CD14-positive monocyte (primary cell): ENCODE measurements at places on chromosomes 7 and 10. TPM values are rescaled to one million over a fixed set of nuclear protein-coding genes. Genes with fewer than 3 reads are reported as not detected.
A peak's percentile ranks its signal among the peaks of the same experiment; 100 is the strongest.

Gene ADIRF
- 0.19 TPM in 1 of 2 replicates, not detected in the other for polyA plus RNA-seq

Gene UMAD1
- polyA plus RNA-seq = 18.6 TPM

Gene NRG3
- polyA plus RNA-seq = not detected

Gene SLC13A1
- not detected in 2 replicates for polyA plus RNA-seq

Gene TRIM50
- not detected in 2 replicates for polyA plus RNA-seq

Gene CALML5
- polyA plus RNA-seq = not detected in 2 replicates

Gene GPR15LG
- not detected for polyA plus RNA-seq

Gene MKX
- not detected for polyA plus RNA-seq

DNA sequence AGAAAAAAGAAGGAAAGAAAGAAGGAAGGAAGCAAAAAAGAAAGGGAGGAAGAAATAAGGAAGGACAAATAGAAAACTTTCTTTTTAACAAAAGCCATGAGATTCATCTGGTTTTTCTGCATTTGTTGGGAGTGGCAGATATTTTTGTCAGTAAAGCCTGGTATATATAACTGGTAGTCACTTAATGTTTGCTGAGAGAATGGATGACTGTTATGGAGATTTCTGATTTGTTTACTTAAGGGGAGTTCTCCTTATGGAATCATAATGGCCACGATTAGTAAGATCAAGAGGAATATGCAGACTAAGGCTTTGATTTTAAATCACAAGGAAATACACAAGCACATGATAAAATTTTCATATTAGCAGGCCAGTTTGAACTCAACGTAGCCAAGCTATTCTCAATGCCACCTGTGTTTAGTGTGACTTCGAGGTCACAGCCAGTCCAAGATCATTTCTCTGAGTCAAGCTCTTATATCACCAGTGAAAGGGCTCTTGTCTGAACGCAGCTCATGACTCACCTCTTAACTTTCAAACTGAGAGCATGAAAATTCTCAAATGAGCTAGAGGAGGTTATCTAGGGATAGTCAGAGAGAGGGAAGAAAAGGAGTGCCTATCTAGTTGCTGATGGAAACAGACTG, 445.1 kb upstream of the ZMIZ1 start:
- DNase-seq = no peak
- no peak overlapping the region for H3K27ac ChIP-seq
- peaks cover 7% of the 10 kb centered on the region for H3K4me1 ChIP-seq
- H3K27me3 ChIP-seq = no peaks in the 10 kb centered on the region
- H3K36me3 ChIP-seq = no peaks in the 10 kb centered on the region

DNA sequence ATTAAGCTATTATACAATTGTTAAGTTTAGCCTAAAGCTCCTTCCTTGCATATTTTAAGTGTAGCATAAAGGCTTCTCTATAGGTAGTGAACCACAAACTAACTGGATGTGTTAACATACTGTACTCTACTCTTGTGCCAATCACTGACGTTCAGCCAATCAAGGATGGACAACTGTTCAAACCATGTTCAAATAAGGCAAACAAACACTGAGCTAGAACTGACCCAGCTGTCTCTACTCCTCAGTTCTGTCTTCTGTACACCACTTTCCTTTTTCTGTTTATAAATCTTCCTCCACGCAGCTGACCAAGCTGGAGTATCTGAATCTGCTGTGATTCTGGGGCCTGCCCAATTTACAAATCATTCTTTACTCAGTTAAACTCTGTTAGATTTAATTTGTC, 188.7 kb upstream of the MBL2 start:
- DNase-seq = no peak
- H3K4me1 ChIP-seq = peaks cover 8% of the 10 kb centered on the region
- H3K36me3 ChIP-seq = no peaks in the 10 kb centered on the region
- H3K27ac ChIP-seq = no peak overlapping the region

- H3K4me1 ChIP-seq = peaks cover 42% of the 10 kb centered on the region
- H3K36me3 ChIP-seq = peaks cover 18% of the 10 kb centered on the region
- peak overlapping the region; percentile 27 for H3K4me3 ChIP-seq
Observed at GRCh38 chr10:22333167-22333974, 11.9 kb upstream of the SPAG6 start.

DNA sequence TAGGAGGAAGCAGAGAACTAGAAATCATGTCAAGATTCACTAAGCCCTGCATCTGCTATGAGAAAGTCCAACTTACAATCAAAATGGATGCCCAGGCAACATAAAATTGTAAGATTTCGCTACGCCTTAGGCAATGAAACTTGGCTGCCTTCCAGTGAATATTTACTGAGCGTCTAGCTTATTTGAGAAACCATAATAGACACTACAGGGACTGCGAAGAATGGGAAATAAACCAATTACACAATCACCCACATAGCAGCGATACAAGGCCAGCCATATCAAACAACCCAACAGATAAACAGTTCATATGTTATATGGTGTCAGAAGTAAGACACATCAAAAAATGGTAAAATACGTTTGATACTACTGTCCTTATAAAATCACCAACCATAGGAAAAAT, 545.0 kb upstream of the C7orf33 start:
- no peak overlapping the region for H3K4me3 ChIP-seq
- no peaks in the 10 kb centered on the region for H3K4me1 ChIP-seq
- H3K27ac ChIP-seq = no peak overlapping the region
- no peaks in the 10 kb centered on the region for H3K27me3 ChIP-seq
- DNase-seq = no peak

DNA sequence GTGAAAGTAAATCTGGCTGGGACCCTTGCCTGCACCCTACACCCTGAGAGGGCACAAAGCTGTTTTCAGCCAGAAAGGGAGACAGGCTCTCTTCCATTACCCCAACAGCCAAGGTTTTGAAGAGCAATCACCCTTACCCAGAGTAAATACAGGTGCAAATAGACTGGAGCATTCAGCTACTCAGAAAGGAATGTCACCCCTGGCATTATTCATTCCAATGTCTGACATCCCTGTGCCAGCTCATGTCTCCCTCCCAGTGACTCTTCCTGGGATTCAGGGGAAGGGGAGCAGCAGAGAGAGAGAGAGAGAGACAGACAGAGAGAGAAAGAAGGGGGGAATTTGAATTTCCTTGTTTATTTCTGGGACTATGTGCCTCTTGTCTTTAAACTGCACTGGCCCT, 611.8 kb downstream of the SORCS3 start:
- H3K27ac ChIP-seq = no peak overlapping the region
- H3K36me3 ChIP-seq = no peaks in the 10 kb centered on the region
- no peak for DNase-seq
- H3K4me1 ChIP-seq = no peaks in the 10 kb centered on the region
- no peaks in the 10 kb centered on the region for H3K27me3 ChIP-seq
- H3K4me3 ChIP-seq = no peak overlapping the region

GRCh38 chr7:157669768-157670351, 333.1 kb downstream of the DNAJB6 start:
- H3K36me3 ChIP-seq = no peaks in the 10 kb centered on the region
- no peak for DNase-seq
- no peak overlapping the region for H3K27ac ChIP-seq
- H3K27me3 ChIP-seq = no peaks in the 10 kb centered on the region
- no peak overlapping the region for H3K4me3 ChIP-seq

GRCh38 chr7:43039346-43039745, 73.1 kb upstream of the HECW1 start:
- no peak for DNase-seq
- H3K4me1 ChIP-seq = no peaks in the 10 kb centered on the region
- no peaks in the 10 kb centered on the region for H3K36me3 ChIP-seq
- H3K27me3 ChIP-seq = no peaks in the 10 kb centered on the region
- no peak overlapping the region for H3K27ac ChIP-seq

DNA sequence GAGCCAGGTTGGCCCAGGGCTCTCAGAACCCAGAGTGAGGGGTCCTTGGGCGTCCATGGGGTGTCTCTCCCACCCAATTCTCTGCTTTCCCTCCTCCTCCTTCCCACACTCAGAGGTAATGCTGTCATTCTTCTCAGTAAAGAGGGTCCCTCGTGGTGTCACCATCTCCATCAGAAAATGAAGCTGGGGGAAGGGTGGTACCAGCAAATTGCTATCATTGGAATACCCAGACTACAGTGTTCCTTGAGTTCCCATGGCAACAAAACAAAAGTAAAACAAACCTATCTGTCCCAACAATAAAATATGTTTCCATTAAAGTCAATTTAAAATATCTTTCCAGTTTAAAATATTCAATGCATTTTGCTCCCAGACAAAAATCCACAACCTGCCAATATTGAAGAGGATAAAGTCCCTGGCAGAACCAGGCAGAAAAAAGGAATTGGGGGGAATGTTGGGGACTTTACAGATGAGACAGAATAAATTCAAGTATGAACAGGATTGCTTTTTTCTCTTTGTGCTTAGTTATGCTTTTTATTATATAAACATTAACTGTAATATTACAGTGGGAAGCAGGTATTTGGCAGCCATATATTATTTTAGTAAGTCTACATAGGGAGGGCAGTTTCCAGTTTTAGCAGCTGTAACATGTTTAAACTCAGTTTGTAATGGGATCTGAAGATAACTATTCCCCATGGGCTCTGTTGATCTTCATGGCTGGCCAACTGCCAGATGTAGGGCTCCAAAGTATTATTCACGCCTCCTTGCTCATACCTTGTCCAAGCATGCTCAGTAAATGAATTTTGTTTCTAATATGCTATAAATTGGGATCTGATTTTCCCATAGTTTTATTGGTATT, 182.1 kb downstream of the ARID5B start:
- no peaks in the 10 kb centered on the region for H3K27me3 ChIP-seq
- peak overlapping the region; percentile 91 for H3K27ac ChIP-seq
- H3K36me3 ChIP-seq = peaks cover 4% of the 10 kb centered on the region
- peak overlapping the region; percentile 59 for H3K4me3 ChIP-seq
- DNase-seq = peak; percentile 13

DNA sequence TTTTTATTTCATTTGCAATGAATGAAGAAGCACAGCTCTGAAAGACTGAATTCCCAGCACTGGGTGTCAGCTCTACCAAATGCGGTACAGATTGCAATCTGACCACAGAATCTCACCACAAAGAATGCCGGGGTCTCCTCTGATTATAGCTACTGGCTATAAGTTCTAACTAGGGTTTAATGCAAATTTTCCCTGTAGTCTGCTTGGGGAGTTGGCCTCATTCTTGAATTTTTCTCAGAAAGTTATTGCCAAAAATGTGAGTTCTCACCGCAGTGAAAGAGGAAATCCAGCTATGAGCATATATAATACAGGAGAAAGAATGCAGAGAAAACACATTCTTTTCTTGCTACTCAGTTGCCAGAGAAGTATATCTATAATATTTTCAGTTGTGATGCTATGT, 1255.7 kb upstream of the LRRTM3 start:
- H3K27me3 ChIP-seq = no peaks in the 10 kb centered on the region
- no peak overlapping the region for H3K27ac ChIP-seq
- H3K36me3 ChIP-seq = no peaks in the 10 kb centered on the region
- no peak overlapping the region for H3K4me3 ChIP-seq

- H3K27me3 ChIP-seq = no peaks in the 10 kb centered on the region
- no peaks in the 10 kb centered on the region for H3K4me1 ChIP-seq
- no peak overlapping the region for H3K27ac ChIP-seq
- H3K36me3 ChIP-seq = no peaks in the 10 kb centered on the region
- DNase-seq = no peak
Observed at GRCh38 chr10:84065804-84066601, 73.3 kb upstream of the GHITM start.

- H3K4me1 ChIP-seq = peaks cover 25% of the 10 kb centered on the region
- DNase-seq = peak; percentile 25
- no peak overlapping the region for H3K27ac ChIP-seq
- no peaks in the 10 kb centered on the region for H3K36me3 ChIP-seq
- H3K27me3 ChIP-seq = no peaks in the 10 kb centered on the region
- H3K4me3 ChIP-seq = no peak overlapping the region
Observed at GRCh38 chr7:152341039-152341913, 94.5 kb downstream of the KMT2C start.

- H3K27me3 ChIP-seq = no peaks in the 10 kb centered on the region
- no peaks in the 10 kb centered on the region for H3K4me1 ChIP-seq
- H3K4me3 ChIP-seq = no peak overlapping the region
- no peak overlapping the region for H3K27ac ChIP-seq
Observed at GRCh38 chr10:49739426-49739825, 22.7 kb downstream of the OGDHL start.

DNA sequence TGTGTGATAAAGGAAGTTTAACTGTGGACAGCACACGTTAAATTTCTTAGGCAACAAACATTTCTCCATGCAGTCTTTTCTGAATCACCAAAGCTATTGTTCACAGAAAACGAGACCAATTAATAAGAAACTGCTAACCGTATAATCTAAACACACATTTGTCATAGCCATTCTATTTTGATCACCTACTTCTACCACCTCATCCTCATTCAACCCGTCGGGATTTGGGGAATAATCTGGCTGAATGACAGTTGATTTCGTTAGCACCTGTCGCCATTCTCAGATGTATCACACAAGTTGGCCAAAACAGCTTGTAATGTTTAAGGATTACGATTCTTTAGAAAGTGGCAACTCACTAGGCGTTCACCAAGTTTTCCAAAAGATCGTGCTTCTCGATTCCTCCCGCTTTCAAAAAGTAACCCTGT, 1.2 kb downstream of the EZH2 start:
- H3K27me3 ChIP-seq = no peaks in the 10 kb centered on the region
- peaks cover 24% of the 10 kb centered on the region for H3K4me1 ChIP-seq
- peak overlapping the region; percentile 93 for H3K4me3 ChIP-seq
- H3K27ac ChIP-seq = peak overlapping the region; percentile 83
- no peaks in the 10 kb centered on the region for H3K36me3 ChIP-seq

DNA sequence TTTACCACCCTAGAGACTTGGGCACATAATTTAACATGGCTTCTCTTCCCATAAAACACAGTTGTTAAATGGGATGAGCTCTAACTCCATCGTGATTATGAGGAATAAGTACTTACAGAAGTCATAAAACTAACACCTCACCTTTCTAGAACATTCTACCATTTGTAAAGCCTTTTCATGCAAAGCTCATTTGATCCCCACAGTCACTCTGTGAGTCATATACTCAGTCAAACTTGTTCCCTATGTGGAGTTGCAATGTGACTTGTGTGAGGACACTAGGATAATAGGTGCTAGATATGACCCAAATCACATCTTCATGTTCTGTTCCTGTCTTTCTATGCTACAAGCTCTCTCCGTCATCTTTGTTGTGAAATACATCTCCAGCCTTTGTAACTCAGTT, 371.7 kb downstream of the WDR11 start:
- H3K4me3 ChIP-seq = no peak overlapping the region
- no peaks in the 10 kb centered on the region for H3K27me3 ChIP-seq
- no peak for DNase-seq

GRCh38 chr10:80770239-80770638, 232.5 kb downstream of the SH2D4B start:
- H3K27ac ChIP-seq = no peak overlapping the region
- no peak for DNase-seq
- no peaks in the 10 kb centered on the region for H3K4me1 ChIP-seq
- H3K27me3 ChIP-seq = no peaks in the 10 kb centered on the region
- H3K4me3 ChIP-seq = no peak overlapping the region
- no peaks in the 10 kb centered on the region for H3K36me3 ChIP-seq

DNA sequence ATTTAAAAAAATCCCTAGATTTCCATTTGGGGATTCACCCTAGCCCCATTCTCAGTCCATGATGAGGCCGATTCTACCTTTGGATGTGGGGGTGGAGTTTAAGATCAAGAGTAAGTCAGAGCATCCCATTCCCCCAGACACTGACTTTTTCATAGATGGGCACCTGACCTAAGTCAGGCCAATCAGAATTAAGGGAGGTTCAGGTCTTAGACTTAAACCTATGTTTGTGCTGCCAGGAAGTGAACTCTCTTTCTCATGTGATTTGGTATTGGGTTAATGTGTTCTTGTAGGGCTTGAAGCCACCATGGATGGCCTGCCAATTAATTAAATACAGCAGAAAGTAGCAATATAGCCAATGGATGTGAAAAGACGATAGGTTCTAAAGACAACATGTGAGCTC, 30.1 kb downstream of the HOXA1 start:
- no peak for DNase-seq
- H3K36me3 ChIP-seq = no peaks in the 10 kb centered on the region
- H3K27ac ChIP-seq = no peak overlapping the region

- no peak overlapping the region for H3K4me3 ChIP-seq
- H3K27ac ChIP-seq = no peak overlapping the region
- H3K36me3 ChIP-seq = no peaks in the 10 kb centered on the region
Observed at GRCh38 chr10:12579954-12580858, 230.9 kb downstream of the CAMK1D start.
